ENCODE measurements at places on chromosomes 11 and 22.

- DNase-seq = no peak
Observed at GRCh38 chr11:79265756-79266322, 175.0 kb downstream of the TENM4 start.

DNA sequence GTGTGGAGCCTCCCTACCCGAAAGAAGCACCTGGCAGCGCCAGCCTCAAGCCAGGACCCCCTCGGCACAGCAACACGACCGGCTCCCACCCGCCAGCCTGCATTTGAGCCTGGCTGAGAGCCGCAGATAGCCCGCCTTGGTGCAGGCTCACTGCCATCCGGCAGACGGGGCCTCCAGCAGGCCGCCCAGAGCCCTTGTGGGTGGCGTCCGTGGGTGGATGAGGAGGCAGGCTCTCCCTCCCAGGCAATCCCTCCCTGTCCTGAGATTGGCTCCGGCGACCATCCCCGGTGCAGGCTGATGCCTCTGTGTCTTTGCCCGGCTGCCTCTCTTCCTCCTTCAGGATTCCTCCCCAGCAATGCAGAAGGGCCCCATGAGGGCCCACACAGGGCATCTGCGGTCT is 1527.9 kb downstream of the BRD1 start:
- DNase-seq = no peak

DNA sequence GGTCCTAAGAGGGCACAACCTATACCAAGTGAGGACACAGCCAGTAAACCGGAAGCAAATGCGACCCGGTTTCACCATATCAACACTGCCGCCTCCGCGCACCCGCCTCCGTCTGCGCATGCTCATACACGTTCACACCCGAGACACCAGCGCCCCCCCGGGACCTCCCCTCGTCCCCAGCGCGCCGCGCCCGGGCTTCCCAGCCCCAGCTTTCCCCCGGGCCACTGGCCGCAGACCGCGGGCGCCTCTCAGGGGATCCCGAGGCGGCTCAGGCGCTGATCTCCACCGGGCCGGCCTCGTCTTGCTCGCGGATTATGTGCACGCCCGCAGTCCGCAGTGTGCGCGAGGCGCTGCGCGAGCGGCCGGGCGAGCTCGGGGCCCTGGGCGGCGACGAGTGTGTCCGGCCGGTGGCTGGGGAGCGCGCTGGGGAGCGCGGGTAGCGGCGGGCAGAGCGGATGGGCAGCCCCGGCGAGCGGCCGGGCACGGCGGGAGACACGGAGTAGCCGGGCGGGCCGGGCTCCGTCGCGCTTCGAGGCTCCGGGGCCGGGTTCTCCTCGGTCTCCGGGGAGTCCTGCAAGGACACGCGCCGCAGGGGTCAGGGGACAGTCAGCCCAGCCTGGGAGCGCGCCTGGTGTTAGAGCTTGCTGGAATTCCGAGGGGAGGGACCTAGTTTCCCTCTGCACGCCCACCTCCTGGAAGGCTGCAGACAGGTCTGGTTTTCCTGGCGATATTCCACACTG is 2.0 kb downstream of the HEPN1 start:
- no peak for DNase-seq

DNA sequence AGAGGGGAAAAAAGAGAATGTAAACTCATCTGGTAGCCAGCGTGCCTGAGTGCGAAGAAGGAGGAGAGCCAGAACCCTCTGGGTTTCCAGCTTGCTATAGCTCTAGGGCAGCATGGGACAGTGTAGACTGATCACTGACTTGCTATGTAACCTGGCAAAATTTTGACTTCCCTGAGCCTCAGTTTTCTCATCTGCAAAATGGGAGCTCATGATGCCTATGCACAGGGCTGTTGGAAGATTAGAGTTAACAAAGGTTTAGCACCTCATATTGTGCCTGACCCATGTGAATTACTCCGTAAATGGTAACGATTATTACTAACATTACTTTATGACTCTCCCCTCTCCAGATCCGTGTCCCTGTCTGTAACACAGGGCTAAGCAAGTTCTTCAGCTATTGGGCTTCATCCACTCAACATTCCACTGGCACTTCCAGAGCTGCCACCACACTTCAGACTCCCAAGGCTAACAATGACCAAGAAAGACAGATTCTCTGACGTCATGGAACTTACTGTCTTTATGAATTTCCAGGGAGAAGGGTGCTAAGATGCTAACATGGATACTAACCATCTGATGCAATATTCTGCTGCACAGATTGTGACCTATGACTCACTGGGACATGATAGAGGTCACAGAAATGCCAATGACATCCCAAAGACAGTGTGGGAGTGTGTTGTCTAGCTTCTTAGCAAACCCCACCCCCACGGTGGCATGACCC is 195.2 kb downstream of the TRIM29 start:
- DNase-seq = no peak

DNA sequence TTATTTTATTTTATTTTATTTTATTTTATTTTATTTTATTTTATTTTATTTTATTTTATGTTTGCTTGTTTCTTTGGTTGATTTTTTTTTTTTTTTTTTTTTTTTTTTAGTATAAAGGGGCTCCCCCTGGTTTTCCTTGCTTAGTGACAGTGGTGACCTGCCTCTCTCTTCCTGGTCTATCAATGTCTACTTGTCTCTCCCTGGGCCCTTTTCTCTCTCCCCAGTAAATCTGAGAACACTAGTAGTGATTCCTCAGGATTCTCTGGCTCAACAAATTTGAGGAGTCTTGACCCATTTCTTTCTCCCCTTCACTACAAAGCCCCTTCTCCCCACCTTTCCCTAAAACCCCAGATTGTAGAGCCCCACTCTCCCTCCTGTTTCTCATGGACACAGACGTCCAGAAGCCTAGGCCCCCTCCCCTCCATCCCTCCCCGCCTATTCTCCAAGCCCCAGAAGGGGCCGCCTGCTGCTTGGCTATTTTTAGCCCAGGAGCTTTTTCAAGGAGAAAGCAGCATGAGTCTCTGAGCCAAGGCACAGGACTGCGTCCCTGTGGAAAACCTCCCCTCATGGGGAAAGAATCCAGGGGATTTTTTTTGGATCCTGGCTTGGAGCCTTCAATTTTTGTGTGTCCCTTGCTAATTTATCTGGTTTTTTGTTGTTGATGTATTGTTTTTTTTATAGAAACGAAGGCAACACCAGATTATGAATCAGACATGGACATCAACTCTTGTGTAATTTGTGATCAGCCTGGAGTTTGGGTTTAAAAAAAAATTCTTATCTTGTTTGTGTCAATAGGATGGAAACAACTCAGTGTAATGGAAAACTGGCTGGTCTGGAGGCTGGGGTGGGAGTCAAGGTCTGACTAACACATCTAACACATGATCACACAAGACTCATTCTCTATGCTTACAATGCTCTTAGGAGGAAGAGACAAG is 17.5 kb upstream of the ACCSL start:
- DNase-seq = peak; percentile 13

DNA sequence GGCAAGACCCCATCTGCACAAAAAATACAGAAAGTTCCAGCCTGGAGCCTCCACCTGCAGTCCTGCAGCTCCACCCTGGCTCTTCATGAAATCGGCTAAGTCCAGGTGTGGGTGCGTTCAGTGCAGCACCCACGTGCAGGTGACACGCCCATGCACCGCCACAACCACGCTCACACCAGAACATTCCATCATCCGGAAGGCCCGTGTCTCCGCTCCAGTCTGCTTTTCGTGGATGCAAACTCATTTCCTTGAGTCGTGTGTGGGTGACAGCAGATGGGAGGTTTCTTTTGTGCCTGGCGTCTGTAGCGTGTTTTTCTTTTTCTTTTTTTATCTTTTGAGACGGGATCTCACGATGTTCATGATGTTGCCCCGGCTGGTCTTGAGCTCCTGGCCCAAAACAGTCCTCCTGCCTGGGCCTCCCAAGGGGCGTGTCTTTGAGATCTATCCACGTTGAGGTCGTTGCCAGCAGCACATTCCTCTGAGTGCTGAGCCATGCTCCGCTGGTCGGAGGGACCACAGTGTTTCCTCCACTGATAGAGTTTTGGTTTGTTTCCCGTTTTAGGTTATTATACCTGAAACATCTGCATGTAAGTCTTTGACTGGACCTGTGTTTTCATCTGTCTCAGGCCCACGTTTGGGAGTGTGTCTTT is 7.2 kb downstream of the PTDSS2 start:
- no peak for DNase-seq

Measured in OCI-M1 (cell line).